ENCODE measurements at places on chromosomes 2 and 18. TPM values are rescaled to one million over a fixed set of nuclear protein-coding genes. Genes with fewer than 3 reads are reported as not detected.

DNA sequence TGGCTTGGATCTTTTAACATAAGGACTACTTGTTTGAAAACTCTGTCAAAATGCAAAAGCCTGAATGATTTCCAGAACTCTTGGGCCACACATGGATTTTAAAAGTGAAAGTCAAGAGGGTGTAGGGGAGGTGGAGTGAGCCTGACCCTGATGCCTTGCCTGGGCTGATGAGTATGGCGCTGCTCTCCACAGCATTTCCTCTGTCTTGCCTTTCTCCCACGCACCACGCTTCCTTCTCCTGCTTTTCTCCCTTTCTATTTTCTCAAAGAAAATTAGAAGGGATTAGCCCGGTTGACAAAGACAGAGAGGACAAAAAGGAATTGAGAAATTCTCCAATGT is 207.0 kb upstream of the CCDC68 start:
- no peak for DNase-seq

Gene RIT2
- not detected for total RNA-seq

GRCh38 chr2:159728629-159729028 is 16.3 kb downstream of the MARCHF7 start:
- no peak for DNase-seq

Gene TUBA3E
- not detected for total RNA-seq

DNA sequence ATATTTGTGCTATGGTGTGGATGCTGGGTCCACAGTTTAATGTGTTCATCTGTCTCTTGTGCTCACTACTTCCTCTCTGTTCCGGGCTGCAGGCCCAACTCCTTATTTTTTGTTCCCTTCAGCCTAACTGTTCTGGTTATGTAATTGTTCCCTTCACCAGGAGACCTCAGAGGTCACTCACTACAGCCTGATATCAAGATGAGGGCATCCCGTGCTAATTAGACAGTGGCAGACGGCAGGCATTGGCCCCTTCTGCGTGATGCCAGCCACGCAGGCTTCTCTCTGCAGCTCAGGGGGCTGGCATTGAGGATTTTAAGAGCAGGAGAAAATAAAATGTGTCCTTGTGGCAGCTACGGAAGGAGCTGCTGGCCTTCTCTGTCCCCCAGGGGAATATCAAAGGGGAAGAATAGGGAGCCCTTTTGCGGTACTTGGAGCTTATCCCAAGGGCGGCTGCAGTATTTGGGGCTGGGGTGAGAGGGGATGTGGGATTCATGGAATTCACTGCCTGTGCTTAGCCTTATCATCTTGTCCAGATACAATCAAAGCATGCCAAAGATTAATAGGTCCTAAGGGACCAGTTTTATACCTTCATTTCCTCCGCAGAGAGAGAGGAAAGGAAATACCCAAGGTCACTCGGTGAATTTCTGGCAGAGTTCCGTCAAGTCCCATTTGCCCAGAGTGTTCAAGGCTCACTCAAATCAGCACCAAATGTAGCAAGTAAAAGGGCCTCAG is 53.3 kb upstream of the TRIB2 start:
- DNase-seq: no peak

Gene SP5
- total RNA-seq: 5.8 TPM

DNA sequence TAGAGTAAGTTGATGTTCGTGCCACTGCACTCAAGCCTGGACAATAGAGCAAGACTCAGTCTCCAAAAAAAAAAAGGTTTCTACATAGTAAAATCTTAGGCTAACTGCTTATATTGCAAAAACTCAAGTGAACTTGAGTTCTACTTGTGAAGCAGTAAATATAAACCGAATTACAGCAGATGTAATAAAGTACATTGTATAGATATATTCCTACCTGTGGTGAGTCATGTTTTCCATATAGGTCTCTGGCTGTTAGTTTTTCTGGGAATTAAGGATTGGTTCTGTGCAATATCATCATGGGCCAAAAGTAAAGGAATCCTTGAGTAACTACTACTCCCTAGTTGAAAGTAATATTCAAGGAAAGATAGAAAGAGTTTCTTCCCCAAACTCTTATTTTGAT is 159.9 kb downstream of the DYM start:
- DNase-seq: no peak

DNA sequence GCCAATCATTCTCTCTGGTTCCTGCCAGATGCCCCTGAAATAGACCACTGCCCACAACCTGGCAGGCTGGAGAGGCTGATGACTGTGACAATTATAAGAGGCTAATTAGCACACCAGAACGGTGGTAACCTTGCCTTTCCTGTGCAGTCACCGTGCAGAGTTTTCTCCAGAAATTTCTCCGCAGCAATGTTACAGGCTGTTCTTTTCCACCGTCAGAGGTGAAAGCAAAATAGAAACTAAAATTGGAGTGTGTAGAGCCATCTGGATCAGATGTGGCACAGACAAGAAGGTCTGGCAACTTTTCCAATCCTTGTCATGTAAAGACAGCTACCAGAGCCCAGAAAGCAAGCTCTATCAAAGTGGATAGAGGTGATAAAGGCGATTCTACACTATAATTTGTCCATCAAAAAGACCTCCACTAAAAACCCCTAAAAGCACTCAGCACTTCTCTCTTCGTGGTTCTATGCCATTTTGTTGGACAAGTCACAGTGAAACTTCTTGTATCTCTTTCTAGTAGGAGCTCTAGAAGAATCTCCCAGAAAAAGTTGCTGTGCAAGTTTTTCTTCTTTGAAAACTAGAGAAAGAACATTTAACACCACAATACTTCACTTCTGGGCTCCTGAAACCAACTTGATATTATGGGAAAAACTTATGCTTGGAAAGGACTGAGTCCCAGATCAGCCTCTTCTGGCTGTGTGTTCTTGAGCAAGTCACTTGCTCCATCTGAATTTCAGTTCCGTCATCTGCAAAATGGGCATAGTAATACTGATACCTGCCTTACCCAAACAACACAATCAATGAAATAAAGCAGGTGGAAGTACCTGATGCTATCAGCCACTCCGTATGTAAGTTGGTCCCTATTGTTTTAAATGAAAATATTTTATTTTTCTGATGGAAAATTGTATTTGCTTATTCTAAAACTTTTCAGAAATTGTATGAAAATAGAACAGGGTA is 295.6 kb upstream of the DLGAP1 start:
- DNase-seq: no peak

Gene ANXA4
- total RNA-seq: 61.6 TPM

DNA sequence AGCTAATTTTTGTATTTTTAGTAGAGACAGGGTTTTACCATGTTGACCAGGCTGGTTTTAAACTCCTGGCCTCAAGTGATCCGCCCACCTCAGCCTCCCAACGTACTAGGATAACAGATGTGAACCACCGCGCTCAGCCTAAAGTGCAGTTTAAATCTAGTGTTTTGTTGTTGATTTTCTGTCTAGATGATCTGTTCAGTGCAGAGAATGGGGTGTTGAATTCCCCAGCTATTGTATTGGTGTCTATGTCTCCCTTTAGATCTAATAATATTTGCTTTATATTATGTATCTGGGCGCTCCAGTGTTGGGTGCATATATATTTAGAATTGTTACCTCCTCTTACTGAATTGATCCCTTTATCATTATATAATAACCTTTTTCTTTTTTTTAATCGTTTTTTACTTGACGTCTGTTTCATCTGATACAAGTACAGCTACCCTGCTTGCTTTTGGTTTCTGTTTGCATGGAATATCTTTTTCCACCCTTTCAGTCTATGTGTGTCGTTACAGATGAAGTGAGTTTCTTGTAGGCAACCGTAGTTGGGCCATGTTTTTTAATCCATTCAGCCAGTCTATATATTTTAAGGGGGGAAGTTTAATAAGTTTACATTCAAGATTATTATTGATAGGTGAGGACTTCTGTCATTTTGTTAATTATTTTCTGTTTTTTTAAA is 34.3 kb downstream of the GALM start:
- no peak for DNase-seq

Gene AQP12A
- not detected for total RNA-seq

Gene ABCB11
- total RNA-seq: 18.4 TPM

All from breast epithelium (tissue), 4 donors.